ENCODE measurements at places on chromosomes 16 and 17.

DNA sequence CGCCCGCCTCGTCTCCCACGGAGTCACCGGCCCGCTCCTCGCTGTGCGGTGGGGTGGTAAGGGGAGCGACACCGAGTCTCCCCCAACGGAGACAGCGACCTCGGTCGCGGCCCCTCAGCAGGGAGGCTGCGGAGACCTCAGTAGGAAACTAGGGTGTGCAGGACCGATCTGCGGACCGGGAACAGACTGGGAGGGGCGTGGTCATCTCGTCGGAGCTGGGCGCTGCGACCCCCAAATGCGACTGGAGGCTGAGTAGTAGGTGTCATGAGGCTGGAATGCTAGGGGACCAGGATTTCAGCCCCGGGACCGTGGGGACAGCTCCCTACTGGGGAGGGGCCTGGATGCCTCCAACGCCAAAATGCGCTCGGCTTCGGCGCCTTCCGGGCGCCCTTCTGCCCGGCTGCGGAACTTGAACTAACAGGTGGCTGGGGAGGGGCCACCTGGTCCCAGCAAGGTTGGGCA lies 1.3 kb downstream of the CACNG4 start:
- DNase-seq, result no peak

DNA sequence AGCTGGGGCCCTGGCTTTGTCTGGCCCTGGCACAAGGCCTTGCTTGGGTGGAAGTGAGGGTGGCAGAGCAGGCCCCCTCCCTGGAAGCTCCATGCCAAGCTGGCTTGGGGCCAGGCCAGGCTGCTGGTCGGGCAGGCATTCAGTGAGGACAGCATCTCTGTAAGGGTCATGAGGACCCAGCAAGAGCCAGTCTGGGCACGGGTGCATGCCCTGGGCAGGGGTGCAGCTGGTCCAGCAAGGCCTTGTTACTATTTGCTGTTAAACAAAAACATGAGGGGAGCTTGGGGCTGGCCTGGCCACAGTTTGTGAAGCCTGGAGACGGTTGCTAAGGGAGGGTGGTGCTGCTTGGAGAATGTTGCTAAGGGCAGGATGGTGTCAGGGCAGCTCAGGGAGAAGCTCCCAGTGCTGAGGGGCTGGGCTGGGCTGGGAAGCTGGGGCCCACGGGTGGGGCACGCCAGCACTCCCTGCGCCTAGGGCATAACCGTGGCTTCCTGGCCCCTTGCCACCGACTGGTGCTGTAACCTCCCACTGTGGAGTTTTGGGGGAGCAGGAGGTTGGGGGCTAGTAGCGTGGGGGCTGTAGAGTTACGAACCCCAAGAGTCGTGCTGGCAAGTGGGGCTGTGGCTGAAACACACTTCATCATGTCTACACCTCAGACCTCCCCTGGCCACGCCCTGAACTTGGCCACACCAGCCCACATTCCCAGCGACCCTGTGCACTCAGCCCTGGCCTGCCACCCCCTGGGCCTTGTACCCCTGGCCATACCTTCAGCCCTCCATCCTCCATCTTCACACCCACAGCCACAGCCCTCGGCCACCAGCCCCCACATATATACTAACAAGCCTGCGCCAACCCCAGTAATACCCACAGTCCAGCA lies 1.6 kb downstream of the TPPP3 start:
- no peak for DNase-seq

- DNase-seq, result no peak
Measured at GRCh38 chr16:3140603-3141427, 6.0 kb downstream of the ZNF213 start.

DNA sequence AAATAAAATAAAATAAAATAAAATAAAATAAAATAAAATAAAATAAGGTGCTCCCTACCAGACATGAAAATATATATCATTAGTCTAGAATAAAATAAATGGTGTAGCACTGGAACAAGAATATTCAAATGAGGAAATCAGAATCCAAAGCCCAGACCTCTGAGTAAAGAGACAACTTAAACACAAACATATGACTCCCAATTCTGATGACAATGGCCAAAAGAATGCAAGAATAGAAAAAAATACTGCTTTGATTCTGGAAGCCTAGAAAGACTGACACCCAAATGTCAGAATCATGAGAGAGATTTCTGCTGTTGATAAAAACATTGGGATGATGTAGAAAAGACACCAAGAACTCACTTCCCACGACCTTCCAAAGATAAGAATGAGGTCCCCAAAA lies 27.9 kb downstream of the MYOCD start:
- no peak for DNase-seq

DNA sequence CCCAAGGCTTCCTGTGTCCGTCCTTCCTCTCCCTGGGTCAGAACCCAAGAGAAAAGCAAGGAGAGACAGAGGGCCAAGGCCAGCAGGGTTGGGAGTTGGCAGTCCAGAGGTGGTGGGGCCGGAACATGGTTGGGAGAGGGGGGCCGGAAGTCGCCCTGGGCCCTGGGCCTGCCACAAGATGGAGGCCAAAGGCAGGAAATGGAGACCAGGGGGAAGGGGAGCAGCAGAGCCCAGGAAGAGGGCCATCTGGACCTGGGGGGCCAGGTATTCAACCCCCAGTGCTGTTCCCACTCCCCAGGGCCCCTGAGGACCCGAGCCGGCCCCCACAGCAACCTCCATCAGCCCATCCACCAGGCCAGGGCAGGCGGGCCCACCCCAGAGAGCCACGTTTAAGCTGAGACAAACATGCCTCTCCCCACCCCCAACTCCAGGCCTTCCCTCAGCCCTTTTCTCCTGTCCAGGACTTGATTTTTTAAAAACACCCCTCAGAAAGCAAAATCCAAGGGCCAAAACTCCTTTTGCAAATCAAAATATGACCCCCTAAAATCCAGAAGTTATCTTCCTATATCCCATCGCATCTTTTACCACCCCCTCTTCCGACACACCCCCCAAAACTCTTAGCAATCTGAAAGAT lies 4.4 kb upstream of the BCL6B start:
- DNase-seq, result no peak

- DNase-seq, result no peak
Measured at GRCh38 chr16:52552643-52553042, 5.7 kb upstream of the TOX3 start.

GRCh38 chr17:40071313-40072039 lies 8.7 kb downstream of the THRA start:
- no peak for DNase-seq

DNA sequence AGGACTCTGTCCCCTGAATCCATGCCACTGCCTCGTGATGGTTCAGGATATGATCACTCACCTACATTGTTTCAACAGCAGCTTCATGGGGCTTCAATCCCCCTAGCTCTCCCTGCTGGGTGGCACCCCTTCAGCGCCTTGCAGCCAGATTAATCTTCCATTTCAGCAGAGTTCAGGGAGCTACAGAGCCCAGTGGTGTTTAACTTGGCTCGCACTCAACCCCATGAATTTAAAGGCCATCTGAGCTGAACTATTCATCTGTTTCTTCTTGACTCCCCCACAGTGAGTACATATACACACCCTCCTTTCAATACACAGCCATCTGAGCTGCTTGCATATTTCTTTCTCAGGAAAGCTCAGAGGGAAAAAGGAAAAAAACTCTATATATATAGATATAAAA lies 202.8 kb upstream of the C16orf82 start:
- no peak for DNase-seq

DNA sequence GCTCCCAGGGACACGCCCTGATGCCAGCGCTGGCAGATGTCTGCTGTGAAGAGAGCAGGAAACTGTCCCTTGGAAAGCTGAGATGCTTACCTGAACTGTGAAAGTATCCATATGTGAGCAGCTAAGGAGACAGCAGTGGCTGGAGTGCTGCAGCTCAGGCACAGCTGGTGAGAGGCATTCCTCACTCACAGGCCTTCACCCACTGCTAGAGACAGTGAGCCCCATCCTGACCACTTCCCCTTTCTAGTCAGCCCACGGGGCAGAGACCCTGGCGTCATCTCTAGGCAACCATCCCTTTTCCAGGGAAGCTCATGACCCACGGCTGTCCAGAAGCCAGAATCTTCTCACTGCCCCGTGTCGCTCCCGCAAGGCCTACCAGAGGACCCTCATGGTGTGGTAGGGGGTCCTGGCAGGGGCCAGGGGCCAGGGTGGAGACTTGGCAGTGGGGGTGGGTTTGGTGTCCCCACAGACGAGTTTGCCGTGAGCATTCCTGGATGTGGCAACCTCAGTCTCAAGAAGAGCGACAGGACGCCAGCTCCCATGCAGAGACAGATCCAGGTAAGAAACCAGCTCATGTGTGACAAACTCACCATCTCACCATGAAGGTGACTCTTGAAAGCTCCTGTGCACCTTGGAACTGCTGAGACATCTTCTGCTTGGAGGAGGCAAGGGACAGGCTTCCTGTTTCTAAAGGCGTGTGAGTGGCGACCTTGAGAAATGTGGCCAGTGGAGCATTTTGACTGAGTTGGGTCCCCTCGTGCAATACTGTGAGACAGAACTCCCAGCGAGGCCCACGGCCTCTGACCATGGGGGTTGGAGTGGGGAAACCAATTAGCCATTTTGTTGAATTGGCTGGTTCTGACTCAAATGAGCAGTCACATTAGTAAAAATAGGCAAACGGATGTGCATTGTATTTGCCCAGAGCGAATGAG lies at the start of gene SCIMP:
SCIMP (minus strand) TSS at position 216 of the 932 bp plus-strand sequence; CDS start at position 111, 105 bp downstream.
- no peak for DNase-seq

- no peak for DNase-seq
Measured at GRCh38 chr17:80468781-80469493, 7.5 kb downstream of the NPTX1 start.

GRCh38 chr16:58615280-58615679 lies 14.3 kb downstream of the CNOT1 start:
- no peak for DNase-seq

- no peak for DNase-seq
Measured at GRCh38 chr16:1305823-1306222, 3.6 kb upstream of the UBE2I start.

- no peak for DNase-seq
Measured at GRCh38 chr17:12599186-12599920, 66.3 kb upstream of the MYOCD start.

DNA sequence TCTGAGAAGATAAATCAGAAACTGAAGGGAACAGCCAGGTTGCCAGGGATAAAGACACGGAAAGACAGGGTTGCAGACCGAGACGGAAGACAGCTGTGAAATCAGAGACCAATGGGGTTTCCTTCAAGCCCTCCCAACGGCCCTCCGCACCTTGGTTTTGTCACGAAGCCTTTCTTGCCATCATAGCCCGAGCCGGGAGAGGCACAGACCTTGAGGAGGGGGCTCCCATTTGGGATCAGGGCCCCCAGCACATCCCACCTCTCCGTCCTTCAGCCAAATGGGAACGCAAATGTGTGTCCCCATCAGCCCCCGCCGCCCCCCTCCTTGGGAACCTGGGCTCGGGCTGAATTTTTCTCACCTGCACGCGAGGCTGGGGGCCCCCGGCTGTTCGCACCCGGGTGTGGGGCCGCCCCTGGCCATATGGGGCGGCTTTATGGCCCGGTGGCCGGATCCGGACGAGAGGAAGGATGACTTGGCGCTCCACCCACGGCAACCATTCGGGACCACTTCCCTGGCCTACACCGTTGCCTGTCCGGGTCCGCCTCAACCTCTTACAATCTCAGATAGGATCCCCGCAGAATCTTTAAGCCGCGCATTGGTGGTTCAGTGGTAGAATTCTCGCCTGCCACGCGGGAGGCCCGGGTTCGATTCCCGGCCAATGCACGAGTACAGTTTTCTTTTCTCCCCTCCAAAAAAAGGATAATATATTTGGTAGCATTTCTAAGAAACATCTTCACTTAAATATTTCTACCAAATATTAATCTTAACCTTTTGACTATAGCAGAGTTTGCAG lies 1.4 kb upstream of the HES7 start:
- peak; percentile 83 for DNase-seq

- DNase-seq, result no peak
Measured at GRCh38 chr16:88373927-88374492, 8.7 kb upstream of the ZNF469 start.

- no peak for DNase-seq
Measured at GRCh38 chr16:1407753-1408152, 6.8 kb downstream of the UNKL start.

GRCh38 chr16:60091529-60091928 lies 1357.4 kb upstream of the GOT2 start:
- DNase-seq, result no peak

DNA sequence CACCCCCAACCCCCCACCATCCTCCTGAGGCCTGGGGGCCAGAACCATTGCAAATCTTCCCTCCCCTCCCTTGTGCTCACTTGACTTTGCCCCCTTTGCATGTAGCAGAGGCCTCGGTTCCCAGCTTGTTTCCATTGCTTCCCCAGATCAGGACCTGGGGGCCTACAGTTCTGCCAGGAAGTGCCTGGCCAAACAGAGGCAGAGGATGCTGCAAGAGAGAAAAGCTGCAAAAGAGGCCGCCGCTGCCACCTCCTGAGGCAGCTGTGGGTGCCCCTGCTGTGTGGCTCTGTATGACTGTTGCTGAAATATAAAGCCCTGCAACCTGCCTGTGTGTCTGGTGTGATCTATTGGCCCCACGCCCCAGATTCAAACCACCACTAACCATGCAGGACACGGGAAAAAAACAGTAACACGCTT lies 2.3 kb downstream of the NDUFB10 start:
- no peak for DNase-seq

DNA sequence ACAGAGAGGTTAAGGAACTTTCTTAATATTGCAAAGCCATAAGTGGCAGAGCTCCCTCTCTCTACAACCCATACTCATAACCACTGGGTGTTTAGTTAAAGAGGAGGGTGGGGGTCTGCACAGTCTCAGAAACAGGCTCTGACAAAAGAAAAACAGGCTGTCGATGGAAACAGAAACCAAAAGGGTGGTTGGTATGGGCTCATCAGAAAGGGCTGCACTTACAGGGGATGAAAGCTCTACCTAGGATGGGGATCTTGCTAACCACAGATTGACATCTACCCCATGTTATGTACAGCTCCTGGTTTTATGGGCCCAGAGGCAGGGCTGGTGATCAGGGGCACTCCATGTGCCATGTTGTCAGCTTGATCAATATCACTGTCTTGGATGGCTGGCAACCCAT lies 111.4 kb downstream of the CYLD start:
- no peak for DNase-seq

DNA sequence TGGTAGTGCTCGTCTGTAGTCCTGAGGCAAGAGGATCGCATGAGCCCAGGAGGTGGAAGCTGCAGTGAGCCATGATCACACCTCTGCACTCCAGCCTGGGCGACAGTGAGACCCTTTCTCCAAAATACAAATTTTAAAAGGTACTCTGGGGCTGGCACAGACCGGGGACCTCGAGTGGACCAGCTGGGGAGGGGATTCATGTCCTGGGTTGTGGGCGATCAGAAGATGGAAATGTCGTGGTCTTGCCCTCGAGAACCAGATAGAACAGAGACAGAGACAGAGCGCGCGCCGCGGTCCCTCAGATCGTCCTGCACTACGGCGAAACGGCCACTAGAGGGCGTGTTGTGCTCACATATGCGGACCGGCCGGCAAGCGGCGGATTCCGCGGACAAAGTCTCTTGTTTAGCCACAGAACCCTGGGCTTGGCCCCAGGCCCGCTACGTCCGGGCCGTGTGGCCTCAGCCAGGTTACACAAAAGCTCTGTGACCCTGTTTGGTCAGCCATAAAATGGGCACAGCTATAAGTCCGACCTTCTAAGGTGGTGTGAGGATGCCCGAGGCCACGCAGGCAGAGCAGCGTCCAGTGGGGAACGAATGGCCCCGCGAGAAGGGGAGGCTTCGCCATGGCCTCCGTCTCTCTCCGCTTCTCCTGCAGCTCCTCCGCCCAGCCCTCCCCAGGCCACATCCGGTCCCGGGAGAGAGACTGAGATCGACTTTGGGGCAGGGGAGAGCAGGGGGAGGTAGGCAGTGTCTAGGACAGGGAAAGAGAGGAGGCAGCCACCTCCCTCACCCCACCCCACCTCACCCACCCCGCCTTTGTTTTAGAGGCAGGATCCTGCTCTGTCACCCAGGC lies 14.6 kb upstream of the SBK1 start:
- peak; percentile 87 for DNase-seq
